ENCODE measurements at places on chromosomes 6 and 20.
A peak's percentile ranks its signal among the peaks of the same experiment; 100 is the strongest.

GRCh38 chr6:1409774-1410465 is 20.5 kb downstream of the FOXF2 start:
- DNase-seq, result no peak

DNA sequence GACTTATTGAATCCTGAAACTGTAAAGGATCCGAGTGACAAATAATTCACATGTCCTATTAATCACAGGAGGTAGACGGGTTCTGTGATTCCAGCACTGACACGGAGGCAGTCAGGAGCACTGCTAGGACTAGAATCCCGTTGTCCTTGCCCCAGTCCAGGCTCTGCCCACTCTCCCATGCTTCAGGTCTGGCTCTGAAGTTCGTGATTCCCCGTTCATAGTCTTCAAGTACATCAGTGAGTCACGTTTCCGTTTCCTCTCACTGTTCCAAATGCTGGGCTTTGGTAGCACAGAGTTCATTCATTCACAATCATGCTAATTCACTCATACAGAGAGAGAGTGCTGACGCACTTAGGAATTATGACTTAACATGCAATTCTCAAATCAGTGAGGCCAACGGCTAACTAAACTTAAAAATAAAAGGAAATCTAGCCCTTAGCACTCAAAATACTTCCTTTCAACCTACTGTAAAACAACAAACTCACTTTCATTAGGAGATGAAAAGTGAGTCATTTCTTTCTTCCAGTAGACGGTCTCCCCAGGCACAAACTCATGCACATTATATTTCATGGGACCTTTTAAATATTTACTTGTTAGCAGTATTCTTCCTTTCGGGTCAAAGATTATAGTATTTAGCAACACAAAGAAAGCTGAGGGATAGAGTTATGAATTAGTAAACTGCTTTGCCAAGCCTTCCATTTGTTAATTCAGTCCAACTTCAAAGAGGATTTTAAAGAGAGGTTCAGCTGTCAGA is 94.0 kb upstream of the NHSL1 start:
- DNase-seq, result no peak

- no peak for DNase-seq
Measured at GRCh38 chr20:13085275-13085674, 76.5 kb downstream of the SPTLC3 start.

- DNase-seq, result no peak
Measured at GRCh38 chr20:31813611-31814010, 5.5 kb upstream of the MYLK2 start.

DNA sequence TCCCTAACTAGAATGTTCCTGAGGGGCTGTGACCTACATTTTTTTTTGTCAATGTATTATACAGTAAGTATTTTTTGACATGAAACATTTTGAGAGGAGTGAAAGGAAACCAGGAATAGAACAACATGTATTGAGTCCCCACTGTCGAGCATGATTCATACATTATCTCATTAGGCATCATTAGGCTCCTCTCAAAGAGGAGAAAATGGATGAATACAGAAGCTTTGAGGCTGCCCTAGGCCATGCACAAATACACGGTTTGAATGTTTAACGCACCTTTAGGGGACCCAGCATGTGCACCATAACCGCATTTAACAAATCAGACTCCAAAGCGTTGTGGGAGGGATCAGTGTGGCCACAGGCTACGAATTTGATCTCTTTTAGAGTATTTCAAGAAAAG is 87.8 kb downstream of the TBXT start:
- DNase-seq, result no peak

DNA sequence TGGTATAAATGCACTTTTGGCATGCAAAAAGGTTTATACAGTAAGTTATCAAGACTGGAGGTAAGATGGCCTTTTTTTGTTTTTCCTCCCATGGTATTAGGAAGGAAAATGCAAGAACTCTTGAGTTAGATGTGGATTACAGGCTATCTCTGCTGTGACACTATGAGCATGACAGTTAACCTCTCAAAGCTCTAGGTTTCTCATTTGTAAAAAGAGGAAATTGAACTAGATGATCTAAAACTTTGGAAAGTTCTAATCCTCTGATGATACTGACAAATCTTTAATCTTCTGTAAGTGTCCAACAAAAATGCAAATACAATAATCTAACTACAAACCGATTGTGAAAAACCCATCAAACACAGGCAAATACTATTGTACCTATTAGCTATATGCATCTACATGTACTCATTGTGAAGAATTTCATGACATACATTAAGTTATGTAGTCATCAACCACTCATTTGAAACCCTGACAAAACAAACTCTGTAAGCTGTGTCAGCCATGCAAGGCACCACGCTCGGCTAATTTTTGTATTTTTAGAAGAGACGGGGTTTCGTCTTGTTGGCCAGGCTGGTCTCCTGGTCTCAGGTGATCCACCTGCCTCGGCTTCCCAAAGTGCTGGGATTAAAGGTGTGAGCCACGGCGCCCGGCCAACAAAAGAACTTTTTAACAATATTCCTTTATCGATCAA is 4.2 kb downstream of the CDK19 start:
- DNase-seq, result no peak

- DNase-seq, result no peak
Measured at GRCh38 chr6:84082689-84083265, 49.2 kb downstream of the MRAP2 start.

- no peak for DNase-seq
Measured at GRCh38 chr6:142242269-142242668, 59.5 kb upstream of the ADGRG6 start.

GRCh38 chr6:45650524-45651135 is 272.9 kb upstream of the SUPT3H start:
- no peak for DNase-seq

DNA sequence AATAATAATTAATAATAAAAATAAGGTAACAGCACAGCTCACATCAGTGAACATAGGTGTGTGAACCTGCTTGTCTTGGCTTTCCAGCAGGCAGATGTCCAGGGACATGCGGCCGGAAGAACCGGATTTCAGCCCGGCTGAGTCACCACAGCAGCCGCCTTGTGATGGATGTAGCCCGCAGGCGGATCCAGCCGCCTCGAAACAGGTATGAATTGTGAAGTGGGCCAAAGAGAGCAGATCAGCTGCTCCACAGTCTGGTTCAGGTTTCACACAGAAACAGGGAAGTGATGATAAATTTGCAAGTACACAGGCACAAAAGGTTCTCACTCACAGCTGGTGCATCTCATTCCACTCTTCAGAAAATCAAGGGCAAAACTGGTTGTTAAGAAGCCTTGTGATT is 55.1 kb downstream of the ID4 start:
- no peak for DNase-seq

GRCh38 chr6:5042436-5042835 is 38.6 kb upstream of the RPP40 start:
- no peak for DNase-seq

- DNase-seq, result no peak
Measured at GRCh38 chr6:55659304-55659703, 80.3 kb upstream of the HMGCLL1 start.

DNA sequence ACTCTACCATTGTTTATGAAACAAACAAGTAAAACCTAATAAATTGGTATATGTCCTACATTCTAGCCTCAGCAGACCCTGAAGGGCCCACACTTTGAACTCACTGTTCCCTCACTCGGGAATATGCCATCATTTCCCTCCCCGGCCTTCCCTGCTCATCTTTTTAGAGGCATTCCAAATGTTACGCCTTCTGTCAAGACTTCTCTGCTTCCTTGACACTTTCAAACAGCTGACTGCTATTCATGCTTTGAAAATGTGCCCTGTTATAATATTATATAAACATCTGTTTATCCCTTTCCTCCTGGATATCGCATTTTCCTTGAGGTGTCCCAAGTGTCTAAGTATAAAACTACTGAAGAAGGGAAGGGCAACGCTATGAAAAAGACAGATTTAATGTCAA is 249.5 kb upstream of the THEMIS start:
- DNase-seq, result no peak

- peak; percentile 59 for DNase-seq
Measured at GRCh38 chr20:41234546-41234945, 83.0 kb downstream of the ZHX3 start.

DNA sequence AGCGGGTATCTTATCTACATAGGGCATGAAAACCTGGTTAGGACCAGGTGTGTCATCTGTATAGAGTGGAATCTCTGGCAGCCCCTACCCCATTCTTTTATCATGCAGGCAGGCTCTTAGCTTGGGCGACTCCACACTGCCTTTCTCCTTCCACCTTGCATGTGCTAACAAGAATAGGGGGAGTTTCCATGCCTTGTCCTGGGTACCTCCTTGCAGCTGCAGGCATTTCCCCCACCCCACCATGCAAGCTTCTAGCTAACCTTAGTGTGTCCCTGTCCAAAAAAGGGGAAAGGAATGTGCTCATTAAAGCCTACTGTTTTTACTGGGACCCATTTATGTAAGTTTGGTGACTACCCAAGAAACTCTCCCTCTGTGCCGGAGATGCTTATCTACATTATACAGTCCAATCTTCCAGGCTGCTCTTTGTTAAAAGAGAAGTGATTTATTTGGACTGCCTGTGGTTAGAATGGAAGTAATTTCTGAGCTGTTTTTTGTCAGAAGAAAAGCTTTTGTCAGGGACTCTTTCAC is 10.5 kb upstream of the CEP43 start:
- DNase-seq, result no peak

Data from substantia nigra (tissue), 51 donors.